T-helper 22 cell (primary cell): ENCODE measurements at places on chromosomes 1 and 21.
A peak's percentile ranks its signal among the peaks of the same experiment; 100 is the strongest.

- DNase-seq: no peak
These were observed 4.8 kb upstream of the ST6GALNAC5 start for GRCh38 chr1:76862447-76862846.

GRCh38 chr1:194102607-194103006 is 916.2 kb upstream of the B3GALT2 start:
- no peak for DNase-seq

DNA sequence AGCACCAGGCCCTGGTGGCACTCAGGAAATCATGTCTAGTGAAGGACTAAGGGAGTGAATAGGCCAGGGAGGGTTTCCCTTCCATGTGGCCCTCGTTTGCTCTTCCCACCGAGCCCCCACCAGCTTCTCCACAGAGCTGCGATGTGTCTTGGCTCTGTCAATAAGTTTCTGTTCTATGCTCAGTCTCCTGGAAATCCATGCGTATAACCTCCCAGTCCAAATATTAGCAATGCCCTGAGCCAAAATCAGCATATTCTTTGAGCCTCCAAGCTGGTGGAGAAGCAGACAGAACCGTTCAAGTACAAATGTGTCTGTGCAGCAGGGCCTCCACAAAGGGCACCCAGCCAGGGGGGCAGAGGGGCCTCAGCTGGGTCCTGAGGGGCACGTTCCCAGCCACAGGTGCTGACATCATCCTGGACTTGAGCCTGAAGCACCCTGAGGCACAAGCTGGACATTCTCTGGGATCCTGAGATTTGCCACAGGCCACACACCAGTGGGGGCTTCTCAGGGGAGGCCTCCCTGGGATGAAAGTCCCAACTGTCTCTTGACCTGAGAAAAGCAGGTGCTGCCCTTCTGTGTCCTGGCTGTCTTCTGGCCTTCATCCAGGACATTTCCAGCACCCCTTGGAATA is 350.5 kb upstream of the VAMP3 start:
- no peak for DNase-seq

GRCh38 chr1:17372955-17373354 is 959 bp downstream of the PADI6 start:
- no peak for DNase-seq

DNA sequence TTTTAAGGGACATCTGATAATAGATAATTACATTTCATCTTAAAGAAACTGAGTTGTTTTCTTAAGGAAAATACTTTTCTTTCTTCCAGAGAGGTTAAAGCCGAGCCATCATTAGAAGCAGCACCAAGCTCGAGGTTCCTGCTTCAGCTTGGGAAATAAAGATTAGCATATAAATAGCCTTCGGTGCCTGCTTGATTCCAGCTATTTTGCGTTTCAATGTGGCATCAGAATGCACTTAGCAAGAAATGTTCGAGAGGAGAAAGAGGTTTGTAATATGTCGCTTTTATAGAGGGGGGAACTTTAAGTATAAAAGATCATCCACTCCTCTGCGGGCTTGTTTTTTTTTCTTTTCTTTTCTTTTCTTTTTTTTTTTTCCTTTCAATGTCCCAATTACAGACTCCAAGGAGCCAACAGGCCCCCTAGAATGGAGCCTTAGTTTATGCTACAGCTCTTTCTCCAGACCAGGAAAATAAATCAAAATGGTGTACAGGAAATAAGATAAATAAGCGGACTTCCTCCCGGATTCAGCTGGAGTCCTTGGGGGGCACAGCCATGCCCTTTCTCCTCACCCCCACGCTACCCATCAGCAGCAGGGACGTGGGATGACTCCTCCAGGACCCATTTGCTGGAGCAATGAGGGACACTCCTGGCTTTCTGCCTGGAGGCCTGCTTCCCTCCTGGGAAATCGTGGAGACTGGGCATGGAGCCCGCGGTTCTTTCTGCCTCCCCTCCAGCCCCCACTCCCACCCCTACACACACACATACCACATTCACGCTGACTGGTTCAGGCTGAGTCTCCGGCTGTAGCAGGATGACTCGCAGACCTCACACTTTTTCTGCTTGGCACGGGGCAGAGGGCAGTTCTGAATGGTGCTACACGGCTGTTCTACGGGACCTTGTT is 131.6 kb downstream of the RRAGC start:
- no peak for DNase-seq

DNA sequence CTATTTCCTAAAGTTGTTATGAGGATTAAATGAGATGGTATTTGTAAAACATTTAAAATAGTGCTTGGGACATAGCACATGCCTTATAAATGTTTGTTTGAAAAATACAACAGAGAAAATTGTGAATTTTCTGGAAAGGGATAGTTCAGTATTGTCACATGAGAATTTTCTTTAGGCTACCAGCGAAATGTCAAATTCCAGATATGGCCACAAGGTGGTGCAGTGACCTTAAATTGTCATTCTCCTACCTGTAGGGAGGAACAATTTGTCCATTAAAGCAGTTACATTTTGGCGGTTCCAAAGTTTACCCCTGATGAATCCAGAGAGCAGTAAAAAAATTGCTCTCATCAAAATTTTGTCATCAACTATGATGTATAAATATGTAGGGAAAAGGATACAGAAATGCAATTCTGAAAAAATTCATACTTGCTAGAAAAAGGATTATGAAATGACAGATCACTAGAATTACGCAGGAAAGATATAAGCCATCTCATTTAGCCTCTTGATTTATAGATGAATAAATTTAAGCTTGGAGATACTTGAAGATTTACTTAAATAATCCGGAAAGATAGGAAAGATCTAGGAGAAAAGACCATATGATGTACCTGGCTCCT is 50.2 kb upstream of the TSHB start:
- DNase-seq: peak; percentile 27

- no peak for DNase-seq
These were observed 301.8 kb upstream of the DUSP10 start for GRCh38 chr1:222043444-222044292.

- no peak for DNase-seq
These were observed 107.3 kb downstream of the NMNAT2 start for GRCh38 chr1:183310753-183311479.

GRCh38 chr1:116891396-116892079 is 18.2 kb upstream of the PTGFRN start:
- no peak for DNase-seq

DNA sequence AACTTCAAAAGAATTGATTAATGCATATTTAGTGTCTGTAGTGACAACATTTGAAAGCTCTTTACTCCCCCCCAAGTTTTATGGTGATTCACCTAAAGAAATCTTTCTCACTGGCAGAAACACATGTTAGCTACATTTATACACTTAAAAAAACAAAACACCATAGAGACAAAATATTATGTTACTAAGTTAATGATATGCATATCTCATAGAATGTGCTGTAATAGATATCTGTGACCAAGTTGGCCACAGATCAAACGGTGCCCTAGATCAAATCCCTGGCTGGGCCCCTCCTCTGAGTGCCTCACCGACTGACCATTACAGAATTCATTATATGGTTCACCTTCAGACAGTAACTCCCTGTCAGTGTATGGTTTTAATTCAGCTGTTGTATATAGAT is 322.1 kb upstream of the LYPLAL1 start:
- DNase-seq: no peak

DNA sequence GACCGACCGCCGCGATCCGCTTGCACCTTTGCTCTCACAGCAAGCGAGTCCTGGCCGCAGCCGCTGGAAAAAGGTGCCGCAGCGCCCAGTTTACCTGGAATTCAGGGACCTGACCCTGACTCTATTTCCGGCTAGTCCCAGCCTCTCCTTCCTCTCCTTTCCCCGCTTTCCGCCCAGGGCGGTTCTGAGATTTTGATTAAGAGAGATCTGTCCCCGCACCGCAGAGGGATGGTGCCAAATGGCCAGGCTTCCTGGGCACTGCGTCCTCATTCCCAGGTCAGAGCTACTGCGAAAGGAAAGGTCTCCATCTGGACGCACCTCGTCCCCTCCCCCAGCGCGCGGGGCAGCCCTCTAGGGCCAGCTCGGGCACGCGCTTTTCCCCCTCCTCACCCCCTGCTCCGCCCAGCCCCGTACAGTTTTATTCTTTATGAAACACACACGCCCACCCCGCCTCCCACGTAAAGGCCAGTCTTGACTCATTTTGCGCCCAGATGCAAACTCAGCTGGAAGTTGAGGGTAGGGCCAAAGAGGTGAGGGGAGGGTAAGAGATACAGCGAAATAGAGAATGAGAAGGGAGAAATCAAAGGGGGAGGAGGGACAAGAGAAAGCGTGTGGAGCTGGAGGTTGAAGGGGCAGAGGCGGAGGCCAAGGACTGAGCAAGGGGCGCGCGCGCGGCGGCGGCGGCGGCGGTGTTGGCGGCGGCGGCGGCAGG is 411.8 kb upstream of the ESRRG start:
- no peak for DNase-seq

- DNase-seq: no peak
These were observed 62.5 kb upstream of the ATF3 start for GRCh38 chr1:212545941-212546635.

DNA sequence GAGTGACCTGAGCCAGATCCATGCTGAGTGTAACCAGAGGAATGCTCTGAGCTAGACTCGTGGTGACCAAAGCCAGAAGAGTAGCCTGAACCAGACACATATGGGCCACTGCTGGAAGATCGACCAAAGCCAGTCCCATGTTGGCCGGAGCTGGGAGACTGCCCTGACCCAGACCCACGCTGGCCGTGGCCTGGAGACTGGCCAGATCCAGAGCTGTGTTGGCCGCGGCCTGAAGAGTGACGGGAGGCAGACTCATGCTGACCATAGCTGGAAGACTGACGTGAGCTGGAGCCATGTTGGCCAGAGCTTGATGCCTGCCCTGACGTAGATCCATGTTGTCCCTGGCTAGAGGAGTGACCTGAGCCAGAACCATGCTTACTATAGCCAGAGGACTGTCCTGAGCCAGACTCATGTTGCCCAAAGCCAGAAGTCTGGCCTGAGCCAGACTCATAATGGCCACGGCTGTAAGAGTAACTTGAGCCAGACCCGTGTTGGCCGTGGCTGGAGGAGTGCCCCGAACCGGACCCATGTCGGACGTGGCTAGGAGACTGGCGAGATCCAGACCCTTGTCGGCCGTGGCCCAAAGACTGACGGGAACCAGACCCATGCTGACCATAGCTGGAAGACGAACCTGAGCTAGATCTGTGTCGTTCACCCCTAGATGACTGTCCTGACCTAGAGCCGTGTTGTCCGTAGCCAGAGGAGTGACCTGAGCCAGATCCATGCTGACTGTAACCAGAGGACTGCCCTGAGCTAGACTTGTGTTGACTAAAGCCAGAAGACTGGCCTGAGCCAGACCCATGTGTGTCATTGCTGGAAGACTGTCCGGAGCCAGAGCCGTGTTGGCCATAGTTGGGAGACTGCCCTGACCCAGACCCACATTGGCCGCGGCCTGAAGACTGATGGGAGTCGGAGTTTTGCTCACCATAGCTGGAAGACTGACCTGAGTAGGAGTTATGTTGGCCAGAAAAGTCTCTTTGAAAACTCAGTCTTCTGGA is 3.5 kb downstream of the HRNR start:
- no peak for DNase-seq
